ENCODE measurements at places on chromosomes 1 and 21.

GRCh38 chr1:205593532-205593931, 38.3 kb downstream of the ELK4 start:
- no peak for DNase-seq

DNA sequence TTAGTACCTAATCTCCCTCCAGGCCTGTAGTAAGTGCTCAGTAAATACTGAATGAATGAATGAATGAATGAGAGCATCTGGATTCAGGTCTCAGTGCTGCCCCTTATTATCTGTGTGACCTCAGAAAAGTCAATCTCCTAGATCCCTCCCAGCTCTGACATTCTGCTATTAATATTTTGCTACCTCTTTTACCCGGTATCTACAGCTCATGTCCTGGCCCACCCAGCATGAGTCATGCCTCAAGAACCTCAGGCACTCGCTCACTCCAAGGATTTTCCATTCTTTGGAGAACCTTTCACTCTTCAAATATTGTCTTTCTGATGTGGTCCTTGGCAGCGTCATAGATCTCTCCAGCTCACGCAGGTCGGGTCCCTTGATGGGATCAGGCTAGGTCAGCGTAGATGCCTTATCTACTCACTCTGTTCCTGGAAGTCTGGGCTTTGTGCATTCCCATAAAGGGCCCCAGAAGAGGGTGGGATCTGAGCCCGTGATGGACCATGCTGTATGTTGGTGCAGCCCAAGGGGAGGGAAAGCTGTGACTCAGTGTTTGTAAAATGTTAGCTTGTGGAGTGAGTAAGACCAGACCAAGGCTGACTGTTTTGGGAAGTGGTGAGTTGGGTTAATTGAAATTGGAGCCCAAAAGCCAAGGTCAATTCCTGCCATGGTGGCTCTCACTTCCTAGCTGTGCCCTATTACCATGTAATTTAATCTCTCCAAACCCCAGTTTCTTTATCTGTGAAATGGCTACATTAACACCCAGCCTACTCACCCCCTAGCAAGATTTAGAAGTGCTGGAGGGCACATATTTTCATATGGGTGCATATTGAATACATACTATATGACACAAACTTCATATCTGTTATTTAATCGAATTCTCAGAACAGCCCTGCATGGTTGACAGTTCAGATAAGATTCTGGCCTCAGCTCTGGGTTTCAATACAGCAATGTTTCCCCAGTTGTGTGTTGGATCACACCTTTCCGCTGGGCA, 214.1 kb upstream of the USP24 start:
- no peak for DNase-seq

DNA sequence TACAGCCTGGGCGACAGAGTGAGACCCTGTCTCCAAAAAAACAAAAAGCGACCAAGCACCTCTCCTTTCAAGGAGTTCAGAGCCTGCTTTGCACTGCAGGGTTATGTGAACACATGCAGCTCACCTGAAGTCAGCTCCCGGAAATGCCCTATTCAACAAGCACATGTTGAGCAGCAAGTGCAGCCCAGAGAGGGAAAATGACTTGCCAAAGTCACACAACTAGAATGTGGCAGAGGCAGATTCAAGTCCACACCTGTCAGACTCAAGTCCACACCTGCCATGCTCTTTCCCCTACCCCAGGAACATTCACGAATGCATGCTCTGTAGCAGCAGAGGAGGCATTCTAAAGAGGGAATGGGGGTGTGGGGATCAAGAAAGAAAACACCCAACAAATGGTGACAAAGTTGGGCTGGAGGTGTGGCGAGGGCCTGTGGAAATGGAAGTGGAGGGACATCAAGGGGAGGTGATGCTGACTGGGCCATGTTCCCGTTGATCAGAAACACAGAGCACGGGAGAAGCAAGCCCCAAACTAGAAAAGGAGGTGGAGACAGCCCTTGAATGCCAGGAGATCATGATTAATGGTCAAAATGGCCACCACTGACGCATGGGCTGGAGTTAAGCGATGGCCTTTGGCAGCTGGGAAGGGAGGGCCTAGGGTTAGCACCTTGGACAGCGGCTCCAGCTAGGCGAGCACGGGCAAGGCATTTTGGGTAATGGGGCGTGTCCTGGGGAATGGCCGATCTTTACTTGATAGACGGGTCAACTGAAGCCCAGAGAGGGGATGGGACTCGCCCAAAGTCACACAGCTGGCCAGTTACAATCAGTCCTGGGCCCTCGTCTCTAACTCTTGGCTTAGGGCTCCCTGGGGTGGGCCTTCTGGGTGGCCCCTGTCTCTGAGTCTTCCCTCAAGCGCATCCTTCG, 21.5 kb downstream of the RAP1GAP start:
- DNase-seq: peak; percentile 77

DNA sequence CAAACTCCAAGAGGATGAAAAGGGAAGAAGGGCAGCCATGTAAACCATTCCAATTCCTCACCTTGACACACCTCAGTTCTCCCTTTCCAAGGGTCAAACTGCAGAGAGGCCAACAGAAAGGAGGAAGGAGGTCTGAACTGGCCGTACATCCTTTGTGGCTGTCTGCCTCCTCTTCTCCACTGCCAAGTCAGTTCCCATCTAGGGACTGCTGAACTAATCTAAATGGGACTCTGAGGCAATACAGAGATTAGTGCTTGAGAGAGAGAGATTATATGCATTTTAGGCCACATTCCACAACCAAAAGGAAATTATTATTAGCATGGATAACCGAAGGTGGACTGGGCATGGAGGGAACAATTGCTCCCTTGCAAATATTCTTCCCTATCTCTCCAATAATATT, 2.7 kb downstream of the ARHGEF11 start:
- DNase-seq: no peak

DNA sequence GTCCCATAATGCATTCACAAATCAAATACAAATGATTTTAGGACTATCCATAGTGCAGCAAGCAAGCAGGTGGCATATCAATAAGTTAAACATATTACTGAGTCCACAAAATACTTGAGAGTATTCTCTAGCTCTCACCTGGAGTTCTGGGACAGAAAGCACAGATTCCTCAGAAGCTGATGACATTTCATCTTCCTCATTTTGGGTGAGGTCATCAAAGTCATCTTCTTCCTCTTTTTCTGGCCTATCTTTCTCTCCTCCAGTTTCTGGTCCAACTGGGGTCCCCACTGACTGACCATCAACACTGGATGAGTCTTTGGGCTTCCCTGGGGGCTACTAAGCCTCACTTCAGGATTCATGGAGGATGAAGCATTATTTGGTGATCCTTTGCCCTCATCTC, 38.9 kb downstream of the YY1AP1 start:
- DNase-seq: no peak

DNA sequence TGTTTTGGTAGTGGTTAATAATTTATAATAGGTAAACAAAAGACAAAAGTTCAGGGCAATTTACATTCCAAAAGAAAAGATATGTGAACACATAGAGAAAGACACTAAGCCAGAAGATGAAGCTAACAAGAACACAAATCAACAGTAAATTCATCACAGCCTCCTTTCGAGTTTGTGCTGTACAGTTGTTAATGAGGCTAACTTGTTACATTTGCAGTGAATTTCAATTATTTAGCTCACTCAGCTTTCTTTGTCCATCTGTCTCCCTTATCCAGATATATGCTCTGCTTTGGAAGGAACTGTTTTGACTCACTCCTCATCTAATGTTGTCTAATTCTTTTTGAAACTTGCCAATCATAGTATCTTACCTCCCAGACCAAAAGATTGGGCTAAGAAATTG, 423.3 kb upstream of the OLFM3 start:
- DNase-seq: no peak

DNA sequence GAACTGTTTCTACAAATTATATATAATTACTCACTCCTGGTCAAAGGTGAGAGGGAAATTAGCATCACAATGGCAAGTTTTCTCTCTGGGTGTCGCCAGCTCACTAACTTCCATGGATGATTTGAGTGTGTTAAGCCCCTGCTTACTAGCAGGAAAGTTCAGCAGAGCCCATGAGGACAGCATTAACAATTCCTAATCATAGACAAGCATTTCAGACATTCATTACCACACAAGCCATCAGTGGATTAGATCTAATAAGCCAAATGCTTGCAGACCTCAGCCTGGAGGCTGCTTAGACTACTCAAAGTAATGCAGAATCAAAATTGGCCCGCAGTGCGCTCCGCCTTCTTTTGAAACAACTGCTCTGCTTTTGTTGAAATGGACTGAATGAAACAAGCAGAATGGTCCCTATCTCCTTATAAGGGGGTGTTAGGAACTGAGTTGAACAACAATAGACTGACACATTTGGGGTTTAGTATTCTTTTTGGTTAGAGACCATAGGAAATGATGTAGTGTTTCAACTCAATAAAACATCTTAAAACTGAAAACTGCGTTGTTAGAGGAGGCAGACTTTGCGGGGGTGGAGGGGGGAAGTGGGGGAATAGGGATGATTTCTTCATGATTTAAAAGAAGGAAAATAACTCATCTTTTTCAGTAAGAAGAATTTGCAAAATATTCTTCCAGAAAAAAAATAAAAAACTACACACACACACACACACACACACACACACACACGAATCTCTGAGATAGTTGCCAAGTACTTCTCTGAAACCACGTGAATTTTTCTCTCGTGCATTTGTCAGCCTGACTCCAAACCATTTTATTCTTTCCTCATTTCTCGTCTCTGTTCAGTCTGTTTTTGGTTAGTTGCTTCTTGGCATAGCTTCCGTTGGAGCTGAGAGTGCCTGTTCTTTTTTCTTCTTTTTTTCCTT, 54.6 kb downstream of the GORAB start:
- DNase-seq: no peak

GRCh38 chr21:23471877-23472276, 2135.4 kb downstream of the MRPL39 start:
- no peak for DNase-seq

GRCh38 chr1:218642033-218642948, 297.2 kb downstream of the TGFB2 start:
- no peak for DNase-seq

GRCh38 chr1:89557445-89557825, 32.8 kb downstream of the LRRC8B start:
- DNase-seq: no peak

DNA sequence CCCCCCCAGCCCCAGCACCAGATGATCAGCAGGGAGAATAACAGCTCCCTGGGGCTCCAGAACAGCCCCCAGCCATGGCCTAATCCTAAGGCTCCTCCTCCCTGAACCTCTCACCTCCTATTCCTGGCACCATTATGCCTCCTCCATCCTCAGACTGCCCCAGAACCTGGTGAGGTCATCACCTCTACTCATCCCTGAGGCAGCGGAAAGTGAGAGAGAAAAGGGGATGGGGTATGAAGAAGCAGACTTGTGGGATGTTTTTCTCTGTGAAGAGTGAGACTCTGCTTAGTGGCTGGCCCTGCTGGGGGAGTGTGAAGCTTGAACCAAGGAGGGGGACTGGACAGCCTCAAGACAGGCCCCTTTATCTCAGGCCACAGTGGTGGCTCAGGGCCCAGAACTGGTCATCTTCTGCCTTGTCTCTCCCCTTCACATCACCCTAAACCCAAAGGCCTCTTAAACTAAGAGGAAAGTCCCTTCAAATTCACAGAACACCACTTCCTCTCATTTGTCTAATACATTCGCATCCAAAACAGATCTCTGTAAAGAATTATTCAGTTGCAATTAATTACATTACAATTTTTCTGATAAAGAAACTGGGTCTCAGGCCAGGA, 2.2 kb upstream of the PPM1J start:
- no peak for DNase-seq

GRCh38 chr1:169812131-169812530, 17.4 kb upstream of the METTL18 start:
- no peak for DNase-seq

DNA sequence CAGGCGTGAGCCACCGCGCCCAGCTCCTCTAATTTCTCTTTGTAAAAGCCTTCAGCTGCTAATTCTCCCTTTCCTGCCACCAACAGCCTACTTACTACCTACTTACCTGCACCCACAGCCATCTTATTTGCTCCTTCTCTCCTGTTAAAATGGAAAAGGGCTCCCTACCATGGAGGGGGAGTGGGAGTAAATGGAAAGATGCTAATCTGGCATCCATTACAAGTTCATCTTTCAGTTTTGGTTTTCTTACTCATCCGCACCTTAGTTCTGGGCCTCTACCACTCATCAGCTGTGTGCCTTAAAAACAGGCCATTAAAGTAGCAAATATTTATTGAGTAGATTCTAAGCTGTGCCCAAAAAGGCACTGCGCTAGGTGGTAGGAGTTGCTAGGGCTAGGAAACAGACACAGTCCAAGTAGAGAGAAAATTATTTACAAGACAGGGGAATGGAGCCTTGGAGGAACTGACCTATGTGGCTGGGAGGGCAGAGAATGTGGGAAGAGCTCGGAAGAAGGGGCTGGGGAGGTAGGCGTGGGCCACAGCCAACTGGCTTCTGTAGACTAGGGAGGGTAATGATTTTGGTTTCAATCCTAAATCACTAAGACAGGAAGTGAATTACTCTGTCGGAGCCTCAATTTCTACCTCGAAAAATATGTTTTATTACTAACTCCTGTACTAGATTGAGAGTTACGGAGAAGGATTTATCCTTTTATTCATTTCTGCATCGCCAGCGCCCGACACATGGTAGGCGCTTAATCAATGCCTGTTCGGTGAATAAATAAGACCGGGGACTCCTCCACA, 685 bp upstream of the DDI2 start:
- DNase-seq: no peak

DNA sequence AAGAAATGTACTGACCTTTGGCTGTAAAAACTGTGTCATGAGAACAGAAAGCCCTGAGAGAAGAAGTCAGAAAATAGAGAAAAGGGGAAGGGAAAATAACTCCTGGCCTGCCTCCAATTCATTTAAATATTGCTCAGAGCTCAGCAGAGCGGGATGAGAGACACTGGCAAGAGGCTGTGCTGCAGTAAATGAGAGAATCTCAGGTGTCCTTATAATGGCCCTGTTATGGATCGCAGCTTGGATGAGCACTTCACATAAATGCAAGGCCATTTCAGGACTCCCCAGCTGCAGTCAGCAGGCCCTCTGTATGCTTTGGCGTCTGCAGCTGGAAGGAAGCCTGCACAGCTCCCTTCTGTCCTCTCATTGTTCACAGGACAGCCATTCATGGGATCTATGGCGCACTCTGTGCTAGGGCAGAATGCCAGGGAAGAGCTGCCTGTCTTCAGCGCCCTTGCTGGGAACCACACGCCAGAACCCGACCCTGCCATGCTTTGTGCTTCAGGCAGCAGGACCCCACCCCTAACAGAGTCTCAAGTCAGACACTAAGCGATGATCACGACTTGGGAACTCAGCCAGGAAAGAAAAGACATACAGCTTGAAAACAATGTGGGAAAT, 20.7 kb upstream of the ABCB10 start:
- DNase-seq: peak; percentile 40

GRCh38 chr21:39111931-39112550, 71.2 kb downstream of the PSMG1 start:
- no peak for DNase-seq

GRCh38 chr1:205001162-205001561, 41.9 kb upstream of the CNTN2 start:
- DNase-seq: no peak
